Stimulated activated CD4-positive, alpha-beta T cell treated with anti-CD3 and anti-CD28 coated beads, Interleukin-1b, Interleukin-23, amount 100 ng/mL, for 1 hour (primary cell): ENCODE measurements at places on chromosomes 7 and 10.

DNA sequence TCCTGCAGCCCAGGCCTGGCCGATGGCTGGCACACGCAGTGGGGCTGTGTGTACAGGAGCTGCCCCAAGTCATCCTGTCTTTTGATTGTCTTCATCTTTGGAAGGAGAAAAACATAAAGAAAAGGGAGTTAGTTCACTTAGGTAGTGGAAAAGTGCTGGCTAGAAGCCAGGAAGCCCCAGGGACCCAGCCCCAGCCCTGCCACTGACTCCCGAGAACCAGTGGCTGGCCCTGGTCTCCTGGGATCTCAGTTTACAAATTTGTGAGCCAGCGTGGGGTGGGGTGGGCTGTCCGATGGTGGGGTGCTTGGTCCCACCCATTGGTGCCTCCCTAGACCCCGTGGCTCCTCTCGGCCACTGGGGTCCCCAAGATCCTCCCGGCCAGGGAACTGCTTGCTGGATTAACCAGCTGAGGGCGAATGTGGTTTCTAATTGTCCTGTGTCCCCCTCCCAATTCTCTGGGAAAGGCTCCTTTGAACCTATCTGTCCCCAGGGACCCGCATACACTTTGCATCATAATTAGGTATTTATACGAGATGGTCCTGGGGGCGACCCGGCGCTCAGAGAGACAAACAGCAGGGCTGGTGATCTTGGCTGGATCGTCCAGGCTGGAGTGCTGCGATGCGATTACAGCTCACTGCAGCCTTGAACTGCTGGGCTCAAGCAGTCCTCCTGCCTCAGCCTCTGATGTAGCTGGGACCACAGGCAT lies 16.3 kb upstream of the CHST12 start:
- no peak for DNase-seq

DNA sequence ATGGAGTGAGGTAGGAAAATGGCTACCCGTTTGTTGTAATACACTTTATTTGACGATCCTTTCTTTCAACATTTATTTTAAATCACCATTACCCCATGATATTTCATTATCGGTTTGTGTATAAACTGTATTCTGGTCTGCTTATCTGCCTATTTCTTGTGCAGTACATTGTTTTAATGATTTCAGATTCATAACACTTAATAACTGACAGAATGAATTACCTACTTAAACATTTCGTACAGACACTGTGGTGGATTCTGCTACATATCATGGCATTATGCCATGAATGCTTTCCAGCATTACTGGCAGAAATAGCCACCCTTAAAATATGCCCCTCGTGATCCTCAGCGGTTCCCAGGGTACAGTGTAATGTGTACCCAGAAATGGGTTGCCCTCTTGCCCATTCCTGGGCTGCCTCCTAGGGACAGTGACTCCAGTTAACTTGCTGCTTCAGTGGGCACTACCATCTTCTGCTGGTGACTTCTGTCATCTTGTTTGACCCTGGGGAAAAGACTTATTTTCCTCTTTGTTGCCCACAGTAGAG lies 74.5 kb downstream of the C1GALT1 start:
- no peak for DNase-seq

DNA sequence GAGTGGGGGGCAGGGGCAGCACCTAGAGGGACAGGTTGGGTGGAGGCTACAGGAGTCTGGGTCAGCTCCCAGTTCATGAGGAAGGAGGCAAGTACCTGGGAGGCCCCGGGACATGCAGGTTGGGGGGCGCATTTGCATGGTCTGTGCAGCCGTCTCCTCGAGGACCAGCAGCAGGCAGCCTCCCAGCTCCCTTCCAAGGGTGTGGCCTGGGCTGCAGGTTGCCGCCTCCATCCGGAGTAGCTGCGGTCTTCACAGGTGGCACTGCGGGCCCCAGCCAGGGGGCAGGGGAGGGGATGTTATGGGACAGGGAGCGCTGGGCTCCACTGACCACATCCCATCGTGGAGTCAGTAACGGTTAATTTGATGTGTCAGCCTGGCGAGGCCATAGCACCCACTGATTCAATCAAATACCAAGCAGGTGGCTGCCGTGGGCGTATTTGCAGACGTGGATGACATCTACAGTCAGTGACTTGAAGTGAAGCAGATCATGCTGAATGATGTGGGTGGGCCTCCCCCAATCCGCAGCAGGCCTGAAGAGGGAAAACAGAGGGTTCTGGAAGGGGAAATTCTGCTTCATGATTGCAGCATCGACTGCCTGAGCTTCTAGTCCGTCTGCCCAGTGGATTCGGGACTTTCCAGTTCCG lies 81.6 kb downstream of the PRKAG2 start:
- DNase-seq, result no peak

- DNase-seq, result no peak
These were observed 106.0 kb upstream of the PRR15 start for GRCh38 chr7:29457565-29458011.

GRCh38 chr10:114962441-114962840 lies 24.4 kb downstream of the TRUB1 start:
- no peak for DNase-seq

DNA sequence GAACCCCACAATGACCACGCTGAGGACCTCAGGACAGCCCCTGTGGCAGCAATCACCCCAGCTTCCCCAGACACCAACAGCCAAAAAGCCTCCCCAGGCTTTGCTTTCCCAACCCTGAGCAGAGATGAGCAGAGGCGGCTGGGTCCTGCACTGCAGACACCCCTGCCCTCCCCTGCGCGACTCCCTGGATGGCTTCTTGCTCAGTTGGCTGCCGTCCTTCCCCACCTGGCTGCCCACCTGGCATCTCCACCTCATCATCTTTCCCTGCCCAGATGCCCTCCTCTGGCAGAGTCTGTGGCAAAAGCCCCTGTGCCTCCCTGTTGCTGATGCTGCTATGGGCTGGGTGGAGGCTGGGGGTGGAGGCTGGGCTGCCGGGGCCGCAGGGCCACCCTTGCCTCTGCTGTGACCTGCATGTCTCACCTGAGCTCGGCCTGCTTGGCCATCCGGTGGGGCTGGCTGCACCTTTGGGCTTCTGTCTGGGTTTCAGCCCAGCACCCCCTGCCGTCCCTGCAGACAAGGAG lies 567.7 kb downstream of the TCERG1L start:
- no peak for DNase-seq

- DNase-seq, result no peak
These were observed 59.5 kb upstream of the PDLIM1 start for GRCh38 chr10:95350219-95350829.

GRCh38 chr10:73762915-73763314 lies 18.7 kb downstream of the SEC24C start:
- DNase-seq, result no peak

- DNase-seq, result no peak
These were observed 62.2 kb upstream of the KDM7A start for GRCh38 chr7:140238778-140239652.

- DNase-seq, result no peak
These were observed 23.6 kb upstream of the SEMA3C start for GRCh38 chr7:80942261-80943041.

DNA sequence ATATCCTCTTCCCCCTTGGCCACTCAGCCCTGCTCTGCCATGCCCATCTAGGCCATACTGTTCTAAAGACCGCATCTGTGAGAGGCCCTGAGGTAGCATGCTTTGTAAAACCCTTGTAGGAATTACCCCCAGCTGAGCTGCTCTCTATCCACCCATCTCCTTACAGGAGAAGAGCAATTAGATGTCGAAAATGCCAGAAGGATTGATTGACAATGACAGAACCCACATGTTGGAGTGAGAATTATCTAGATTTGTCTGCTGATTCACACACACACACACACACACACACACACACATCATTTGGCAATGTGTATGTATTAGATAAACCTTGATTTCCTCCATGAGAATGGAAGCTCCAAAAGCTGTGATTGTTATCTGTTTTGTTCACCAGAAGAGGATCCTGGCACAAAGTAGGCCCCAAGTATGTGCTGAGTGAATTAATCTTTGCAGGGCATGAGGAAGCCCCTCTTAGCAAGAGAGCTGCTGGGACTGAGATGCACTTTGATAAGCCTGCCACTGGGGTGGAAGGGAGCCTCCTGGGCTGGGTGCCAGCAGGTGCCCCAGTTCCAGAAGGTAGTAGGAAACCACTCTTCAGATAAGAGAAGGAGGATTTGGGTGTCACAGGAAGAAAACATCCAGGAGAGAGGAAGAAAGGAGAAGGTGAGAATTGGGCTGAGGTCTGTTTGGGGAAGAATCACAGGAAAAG lies 187.5 kb upstream of the ADO start:
- no peak for DNase-seq

DNA sequence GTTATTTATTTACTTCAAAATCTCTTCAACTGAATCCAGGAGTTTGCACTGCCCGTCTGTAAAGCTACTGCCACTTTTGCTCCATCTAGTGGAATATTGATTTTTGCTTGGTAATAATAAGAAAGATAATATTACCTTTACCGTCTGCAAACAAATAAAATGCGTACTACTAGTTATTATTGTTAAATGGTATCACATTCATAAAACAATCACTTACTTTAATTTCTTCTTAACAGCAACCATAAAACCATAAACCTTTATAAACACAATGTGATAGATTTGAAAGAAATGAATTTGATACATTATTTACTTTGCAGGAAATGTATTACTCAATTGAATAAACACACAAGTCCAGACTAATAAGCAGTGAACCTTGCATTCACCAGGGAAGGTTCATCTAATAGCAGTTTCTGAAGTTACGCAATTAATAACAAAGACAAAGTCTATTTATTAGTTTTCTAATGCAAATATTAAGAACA lies 6.4 kb downstream of the AGMO start:
- DNase-seq, result no peak

DNA sequence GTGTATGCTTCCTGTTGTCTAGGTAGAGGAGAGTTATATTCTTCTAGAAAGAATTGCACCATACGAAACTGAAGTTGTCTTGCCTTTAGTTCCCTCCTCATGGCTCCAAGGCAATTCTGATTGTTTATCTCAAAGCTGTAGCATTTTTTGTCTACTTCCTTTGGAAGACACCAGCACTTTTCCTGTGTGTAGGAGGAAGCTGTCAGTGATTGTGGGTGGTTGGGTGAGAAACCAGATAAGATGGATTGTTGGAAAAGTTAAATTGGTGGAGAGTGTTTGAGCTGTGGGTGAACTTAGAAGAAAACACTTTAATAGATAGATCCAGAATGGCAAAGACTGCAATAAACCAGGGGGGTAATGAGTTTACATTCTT lies 12.1 kb upstream of the CSTF2T start:
- no peak for DNase-seq

DNA sequence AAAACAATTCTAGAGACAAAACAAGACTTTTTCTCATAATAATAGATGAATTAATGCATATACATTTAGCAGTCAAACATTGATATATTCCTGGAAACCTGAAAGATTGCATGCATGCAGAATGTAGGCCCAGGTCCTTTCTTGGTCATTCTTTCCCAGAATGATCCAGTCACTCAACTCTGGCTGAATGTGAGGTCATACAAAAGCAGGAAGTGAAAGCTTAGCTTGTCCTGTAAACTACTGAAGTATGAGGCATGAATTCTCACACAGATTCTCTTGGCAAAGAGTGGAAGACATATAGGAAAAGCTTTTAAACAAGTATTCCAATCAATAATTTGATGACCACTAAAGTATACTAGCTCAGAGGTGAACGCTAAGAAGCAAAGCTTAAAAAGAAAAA lies 253.9 kb downstream of the PPP1R3A start:
- DNase-seq, result no peak

DNA sequence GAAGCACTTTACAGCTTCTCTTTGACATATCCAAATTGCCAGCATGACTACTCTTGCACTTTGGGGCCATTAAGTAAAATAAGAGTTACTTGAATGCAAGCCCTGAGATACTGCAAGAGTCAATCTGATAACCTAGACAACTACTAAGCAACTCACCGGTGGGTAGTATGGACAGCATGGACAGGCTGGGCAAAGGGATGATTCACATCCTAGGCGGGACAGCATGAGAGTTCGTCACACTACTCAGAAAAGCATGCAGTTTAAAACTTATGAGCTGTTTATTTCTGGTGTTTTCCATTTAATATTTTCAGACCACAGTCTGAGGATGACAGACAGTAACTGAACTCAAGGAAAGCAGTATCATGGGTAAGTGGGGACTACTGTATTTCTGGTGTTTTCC lies 84.0 kb downstream of the ORC5 start:
- DNase-seq, result no peak

DNA sequence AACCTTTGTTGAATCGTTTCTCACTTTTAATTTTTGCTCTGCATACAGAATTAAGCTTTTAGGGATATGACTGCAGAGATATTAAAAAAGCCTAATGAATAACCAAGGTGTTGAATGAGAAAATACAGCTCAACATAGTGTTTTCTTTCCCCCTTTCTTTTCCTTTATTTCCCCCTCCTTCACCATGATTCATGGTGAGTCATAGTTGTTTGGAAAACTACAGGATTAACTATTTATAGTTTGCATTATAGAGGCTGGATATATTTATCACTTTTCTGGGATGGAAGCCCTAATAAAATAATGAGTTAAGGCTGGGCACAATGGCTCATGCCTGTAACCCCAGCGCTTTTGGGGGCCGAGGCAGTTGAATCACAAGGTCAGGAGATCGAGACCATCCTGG lies 115.0 kb downstream of the DNAJB9 start:
- no peak for DNase-seq

DNA sequence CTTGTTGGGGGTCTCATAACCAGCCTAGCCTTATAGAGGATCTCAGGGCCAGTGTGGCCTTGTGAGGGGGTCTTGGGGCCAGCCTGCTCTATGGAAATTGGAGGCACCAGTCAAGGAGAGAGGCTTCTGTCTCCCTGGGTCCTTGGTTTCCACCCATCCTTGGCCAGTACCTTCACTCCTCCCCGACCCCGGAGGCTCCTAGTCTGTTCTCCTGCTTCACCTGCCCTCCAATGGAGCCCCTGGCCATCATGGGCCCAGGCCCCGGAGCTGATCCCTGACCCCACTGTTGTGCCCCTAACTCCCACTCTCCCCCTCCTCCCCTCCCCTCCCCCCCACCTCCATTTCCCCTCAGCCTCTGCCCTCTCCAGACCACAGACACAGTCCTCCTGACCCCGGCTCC lies 29.7 kb downstream of the RASGEF1A start:
- no peak for DNase-seq

- no peak for DNase-seq
These were observed 36.5 kb upstream of the EEPD1 start for GRCh38 chr7:36116347-36117202.

DNA sequence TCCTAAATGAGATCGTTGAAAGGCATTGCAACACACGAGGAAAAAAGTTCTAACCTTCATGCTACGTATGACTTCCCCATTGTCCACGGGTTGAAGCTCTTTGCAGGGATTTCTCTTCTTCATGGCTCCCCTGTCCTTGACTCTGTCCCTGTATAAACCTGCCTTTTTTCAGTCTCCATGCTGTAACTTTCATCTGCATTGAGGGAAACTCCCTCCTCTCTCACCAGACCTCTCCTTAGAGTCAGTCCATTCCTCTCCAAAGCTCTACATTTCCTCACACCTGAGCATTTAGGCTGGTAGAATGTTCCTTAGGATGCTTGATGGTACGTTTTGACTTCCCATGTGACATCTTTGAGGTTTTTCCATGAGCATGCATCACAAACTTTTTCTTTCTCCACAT lies 134.2 kb upstream of the FAM171A1 start:
- no peak for DNase-seq

- no peak for DNase-seq
These were observed 39.0 kb downstream of the ZMIZ1 start for GRCh38 chr10:79107736-79108264.

- no peak for DNase-seq
These were observed 78.8 kb downstream of the SND1 start for GRCh38 chr7:127730658-127731276.
